OCI-LY7 (cell line): ENCODE measurements at places on chromosomes 5 and 9.

GRCh38 chr9:7932767-7933166, 133.2 kb upstream of the DMAC1 start:
- no peak for DNase-seq

GRCh38 chr5:132211787-132212186, 15.9 kb downstream of the P4HA2 start:
- no peak for DNase-seq

DNA sequence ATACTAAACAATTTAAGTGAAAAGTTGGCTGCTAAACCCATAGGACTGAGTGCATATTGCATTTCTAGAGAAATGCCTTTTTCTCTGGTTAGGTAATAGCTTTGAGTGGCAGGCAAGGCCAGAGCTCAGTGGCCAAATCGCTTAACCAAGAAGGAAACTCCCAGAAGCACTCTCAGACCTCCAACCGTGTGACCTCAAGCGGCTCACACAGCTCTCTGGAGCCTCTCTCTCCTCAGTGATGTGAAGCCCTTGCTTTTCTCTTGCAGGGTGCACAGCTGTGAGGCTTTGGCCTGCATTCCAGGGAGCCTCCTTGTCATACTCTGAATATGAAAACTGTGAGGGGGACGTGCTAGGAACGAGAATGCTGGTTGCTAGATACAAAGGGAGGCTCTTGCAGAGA, 106.7 kb downstream of the INSYN2B start:
- no peak for DNase-seq

- no peak for DNase-seq
Observed at GRCh38 chr9:72557549-72557948, 36.1 kb downstream of the TMC1 start.

DNA sequence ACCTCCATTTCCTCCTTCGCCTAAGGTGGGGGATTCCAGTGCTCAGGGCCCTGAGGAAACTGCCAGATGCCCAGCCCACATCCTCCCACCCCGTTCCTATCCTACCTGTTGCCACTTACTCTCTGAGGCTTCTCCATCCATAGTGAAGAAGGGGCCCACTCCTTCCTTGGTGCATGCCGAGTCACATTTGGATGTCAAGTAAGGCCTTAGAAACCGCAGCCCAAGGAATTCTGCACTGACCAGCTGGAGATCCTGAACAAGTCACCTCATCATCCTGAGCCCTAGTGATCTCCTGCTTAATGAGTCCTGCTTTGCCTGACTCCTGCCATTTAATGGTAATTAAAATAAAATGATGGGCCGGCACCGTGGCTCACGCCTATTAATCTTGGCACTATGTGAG, 6.7 kb upstream of the TNIP1 start:
- no peak for DNase-seq

DNA sequence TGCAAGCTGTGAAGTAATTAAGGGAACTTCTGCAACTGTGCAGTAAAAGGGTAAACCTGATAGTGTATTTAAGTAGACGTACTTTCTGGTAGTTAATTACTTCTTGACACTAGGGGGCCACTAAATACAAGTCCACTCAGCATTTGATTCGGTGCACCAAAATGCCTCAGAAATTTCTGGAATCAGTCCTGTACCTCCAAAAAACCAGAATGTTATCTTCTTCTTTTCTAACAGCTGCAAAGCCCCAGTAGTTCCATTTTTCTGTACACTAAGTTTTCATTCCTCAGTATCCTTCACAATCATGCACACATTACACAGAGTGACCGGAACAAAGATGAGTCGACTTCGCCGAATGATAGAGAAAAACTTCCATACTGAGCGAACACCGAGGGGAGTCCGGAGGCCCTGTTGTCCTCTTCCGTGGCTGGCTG, 484 bp downstream of the GFM2 start:
- peak; percentile 60 for DNase-seq

GRCh38 chr5:172664681-172665541, 23.8 kb downstream of the NEURL1B start:
- no peak for DNase-seq

- DNase-seq, result peak; percentile 70
Observed at GRCh38 chr5:146965761-146966659, 87.5 kb upstream of the PPP2R2B start.

- peak; percentile 64 for DNase-seq
Observed at GRCh38 chr5:78533356-78533755, 115.2 kb downstream of the LHFPL2 start.

DNA sequence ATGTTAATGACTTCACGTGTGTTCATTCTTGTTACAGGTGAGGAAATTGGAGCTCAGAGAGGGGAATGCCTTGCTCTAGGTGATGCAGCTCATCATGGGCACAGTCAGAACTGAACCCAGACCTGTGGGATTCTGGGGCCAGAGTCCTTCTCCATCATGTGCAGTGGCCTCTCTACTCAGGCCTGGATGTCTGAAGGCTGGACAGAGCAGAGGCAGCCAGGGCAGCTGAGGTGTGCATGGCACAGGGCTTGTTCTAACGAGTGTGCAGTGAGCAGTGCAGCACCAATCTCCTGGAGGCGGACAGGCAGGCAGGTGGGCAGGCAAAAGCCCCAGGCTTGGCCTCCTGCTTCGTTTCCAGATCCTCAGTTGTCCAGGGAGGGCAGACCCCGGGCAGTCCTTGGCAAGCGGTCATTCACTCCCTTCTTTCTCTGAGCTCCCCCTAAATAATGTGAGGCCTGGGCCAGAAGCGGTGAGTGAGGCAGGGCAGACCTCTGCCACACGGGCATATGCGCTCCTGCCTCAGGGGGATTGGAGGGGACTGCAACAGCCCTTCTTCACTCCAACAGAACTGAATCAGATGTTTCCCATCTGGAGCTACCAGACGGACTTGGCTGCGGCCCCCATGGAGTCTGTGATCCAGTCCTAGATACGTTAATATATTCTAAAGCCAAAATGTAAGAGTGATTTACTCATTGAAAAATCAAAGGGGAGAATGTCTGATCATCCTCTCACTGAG, 68.7 kb upstream of the FSTL4 start:
- no peak for DNase-seq

GRCh38 chr5:71751422-71751821, 32.3 kb downstream of the CARTPT start:
- no peak for DNase-seq
